ENCODE measurements at places on chromosomes 5 and 9. TPM values are rescaled to one million over a fixed set of nuclear protein-coding genes. Genes with fewer than 3 reads are reported as not detected.

DNA sequence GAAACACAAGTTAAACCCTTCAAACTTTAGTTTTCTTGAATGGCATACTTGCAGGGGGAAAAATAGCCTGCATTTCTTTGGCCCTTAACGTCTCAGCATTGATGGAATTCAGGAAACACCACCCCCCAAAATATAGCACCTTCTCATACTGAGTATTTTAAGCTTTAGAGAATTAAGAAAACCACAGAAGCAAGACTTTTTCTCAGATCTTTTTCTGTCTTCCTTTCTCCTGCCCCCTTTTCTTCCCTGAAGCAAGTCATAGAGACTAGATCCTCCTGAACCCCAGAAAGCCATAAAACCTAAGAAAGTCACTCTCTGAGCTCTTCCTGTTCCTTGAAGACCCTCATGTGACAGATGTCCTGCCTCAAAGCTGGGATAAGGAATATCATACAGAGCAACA is 1069.9 kb downstream of the EFNA5 start:
- H3K4me1 ChIP-seq: no peaks in the 10 kb centered on the region
- no peak overlapping the region for H3K27ac ChIP-seq
- no peak for DNase-seq
- H3K36me3 ChIP-seq: no peaks in the 10 kb centered on the region
- no peaks in the 10 kb centered on the region for H3K27me3 ChIP-seq

DNA sequence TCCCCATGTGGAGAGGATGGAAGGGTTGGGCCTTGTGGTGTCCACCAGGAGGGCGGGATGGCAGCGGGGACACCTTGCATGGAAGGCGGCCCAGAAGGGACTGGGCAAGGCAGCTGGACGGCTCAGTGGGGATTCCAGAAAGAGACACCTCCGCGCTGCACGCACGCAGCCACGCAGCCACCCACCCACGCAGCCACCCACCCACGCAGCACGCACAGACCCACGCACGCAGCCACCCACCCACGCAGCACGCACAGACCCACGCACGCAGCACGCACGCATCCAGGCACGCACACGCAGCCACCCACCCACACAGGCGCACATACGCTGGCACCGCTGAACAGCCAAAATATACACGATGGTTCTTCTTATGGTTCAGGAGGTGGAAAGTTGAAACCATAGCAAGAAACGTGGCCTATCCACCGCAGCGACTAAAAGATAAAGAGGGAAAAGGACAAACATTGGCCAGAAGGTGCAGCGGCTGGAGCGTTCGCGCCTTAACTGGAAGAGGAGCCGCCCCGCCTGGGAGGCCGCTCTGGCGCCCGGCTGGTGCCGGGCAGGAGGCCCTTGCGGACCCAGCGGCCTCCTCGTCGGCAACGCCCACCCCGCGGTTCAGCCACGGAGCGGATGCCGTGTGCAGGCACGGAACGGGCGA is 22.2 kb upstream of the EXOC3 start:
- H3K27me3 ChIP-seq: no peaks in the 10 kb centered on the region
- H3K36me3 ChIP-seq: no peaks in the 10 kb centered on the region
- H3K4me1 ChIP-seq: peaks cover 10% of the 10 kb centered on the region
- H3K4me3 ChIP-seq: no peak overlapping the region

SPATA31C1 gene
- not detected for total RNA-seq

C5 gene
- 4.2 TPM for total RNA-seq

SLC36A2 gene
- not detected for total RNA-seq
